CD4-positive, alpha-beta T cell treated with Interleukin-6 at 100 ng/mL for 8 hours (primary cell): ENCODE measurements at places on chromosomes 11 and 22.

DNA sequence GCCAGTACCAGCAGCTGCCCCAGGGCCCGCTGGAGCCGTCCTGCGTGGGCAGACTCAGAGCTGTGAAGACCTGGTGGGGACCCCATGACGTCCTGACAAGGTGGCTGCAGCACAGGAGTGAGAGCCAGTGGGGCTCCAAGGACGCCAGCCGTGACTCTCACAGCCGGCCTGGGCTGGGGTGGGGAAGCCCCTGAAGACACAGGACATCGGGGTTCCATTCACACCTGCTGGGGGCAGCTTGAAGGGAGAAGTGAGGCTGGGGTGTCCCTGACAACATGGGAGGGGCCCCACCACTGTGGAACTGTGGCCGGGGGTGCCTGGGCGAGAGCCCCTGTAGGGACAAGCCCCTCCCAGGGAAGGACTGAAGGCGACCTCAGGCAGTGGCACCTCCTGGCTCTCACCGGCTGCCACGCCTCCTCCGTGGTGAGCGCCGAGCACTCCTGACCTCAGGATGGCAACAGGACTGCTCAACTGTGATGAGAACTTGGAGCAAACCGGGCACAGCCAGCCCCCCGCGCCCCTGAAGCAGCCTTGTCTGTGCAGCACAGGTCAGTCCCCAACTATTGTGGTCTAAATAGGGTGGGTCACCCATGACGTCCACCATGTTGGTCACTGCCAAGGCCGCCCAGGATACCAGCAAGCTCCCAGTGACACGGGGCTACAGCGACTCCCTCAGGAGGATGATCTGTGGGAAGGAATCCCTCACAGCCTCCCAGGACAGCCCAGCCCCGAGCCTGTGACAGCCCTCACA, 22.7 kb upstream of the IL17REL start:
- no peak for DNase-seq

- DNase-seq, result no peak
Measured at GRCh38 chr22:33883561-33883960, 36.7 kb downstream of the LARGE1 start.

GRCh38 chr22:49775191-49775866, 52.3 kb downstream of the BRD1 start:
- no peak for DNase-seq

DNA sequence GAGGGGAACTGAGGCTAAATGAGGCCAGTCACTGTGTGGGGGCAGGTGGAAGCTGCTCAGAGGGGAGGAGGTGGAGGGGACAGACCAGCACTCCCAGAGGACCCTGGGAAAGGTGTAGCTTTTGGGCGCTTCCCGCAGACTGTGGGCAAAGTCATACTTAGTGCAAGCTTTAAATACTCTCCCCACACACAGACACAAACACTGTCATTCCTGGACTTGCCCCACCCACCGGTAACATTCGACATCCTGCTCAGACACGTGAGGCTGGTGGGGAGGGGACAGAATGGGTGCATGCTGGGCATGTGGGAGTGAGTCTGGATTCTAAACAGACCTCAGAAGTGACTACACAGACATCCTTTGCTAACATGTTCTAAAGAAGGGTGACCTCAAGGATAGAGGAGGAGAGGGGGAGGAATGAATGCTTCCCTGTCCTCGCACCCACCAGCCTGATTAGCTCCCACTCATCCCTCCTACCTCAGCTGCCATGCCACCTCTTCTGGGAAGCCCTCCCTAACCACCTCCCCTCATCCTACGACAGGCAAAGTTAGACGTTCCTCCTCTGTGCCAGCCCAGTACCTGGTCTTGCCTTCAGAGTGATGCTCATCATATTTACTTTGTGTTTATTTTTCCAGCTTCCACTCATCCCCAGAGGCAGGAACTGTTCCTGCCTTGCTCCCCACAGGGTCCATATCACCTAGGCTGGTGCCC, 22.2 kb downstream of the TSKU start:
- peak; percentile 14 for DNase-seq

DNA sequence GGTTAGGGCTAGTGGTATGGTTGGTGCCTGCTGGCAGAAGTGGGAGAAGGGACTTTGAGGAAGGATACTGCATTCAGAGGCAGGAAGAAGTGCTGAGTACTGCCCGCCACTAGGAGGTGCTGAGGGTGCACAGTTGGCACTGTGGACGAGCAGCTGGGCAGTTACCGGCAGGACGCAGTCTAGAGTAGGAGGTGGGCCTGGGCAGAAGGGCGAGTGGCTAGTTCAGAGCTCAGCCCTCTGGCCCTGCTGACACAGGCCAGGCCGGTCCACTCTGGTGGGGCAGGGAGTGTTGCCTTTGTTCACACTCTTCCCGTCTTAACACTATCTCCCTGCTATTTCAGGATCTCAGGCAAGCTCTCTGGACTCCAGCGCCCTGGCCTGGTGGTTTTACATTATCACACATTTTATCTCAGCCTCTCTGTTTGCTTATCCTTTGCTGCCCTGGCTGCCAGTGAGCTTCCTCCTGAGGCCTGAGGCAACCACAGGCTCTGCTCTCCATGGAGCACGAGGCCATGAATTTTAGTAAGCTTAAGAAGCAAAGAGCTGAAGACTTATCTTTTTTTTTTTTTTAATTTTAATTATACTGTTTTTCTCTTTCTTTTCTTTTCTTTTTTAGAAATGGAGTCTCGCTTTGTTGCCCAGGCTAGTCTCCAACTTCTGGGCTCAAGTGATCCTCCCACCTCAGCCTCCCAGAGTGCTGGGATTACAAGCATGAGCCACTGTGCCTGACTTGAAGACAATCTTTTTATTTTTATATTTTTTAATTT, 26.9 kb downstream of the SNAP29 start:
- DNase-seq, result peak; percentile 21

GRCh38 chr11:84089072-84090057, 803.2 kb upstream of the CCDC90B start:
- no peak for DNase-seq

GRCh38 chr22:44661070-44661469, 40.9 kb upstream of the PRR5 start:
- DNase-seq, result no peak
